Cardiac fibroblast (primary cell): ENCODE measurements at places on chromosomes 5 and 9.
A peak's percentile ranks its signal among the peaks of the same experiment; 100 is the strongest.

- peak; percentile 100 for DNase-seq
Measured at GRCh38 chr5:78504704-78505677, 143.6 kb downstream of the LHFPL2 start.

DNA sequence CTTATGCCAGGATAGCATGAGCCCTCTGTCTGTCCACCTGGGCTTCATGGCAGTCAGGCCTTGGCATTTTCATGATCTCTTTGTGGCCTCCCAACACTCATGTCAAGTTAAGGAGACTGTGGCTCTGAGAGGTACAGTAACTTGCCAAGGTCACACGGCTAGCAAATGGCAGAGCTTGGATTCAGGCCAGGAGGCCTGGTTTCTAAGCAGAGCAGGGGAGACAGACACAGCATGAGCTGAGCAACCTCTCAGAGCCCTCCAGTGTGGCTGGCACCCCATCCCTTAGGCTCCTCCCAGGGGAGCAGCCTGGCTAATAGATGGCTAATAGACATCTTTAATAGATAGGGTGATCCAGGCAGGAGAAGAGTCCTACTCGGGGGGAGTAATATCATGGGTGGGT, 4.1 kb downstream of the SYNPO start:
- no peak for DNase-seq

DNA sequence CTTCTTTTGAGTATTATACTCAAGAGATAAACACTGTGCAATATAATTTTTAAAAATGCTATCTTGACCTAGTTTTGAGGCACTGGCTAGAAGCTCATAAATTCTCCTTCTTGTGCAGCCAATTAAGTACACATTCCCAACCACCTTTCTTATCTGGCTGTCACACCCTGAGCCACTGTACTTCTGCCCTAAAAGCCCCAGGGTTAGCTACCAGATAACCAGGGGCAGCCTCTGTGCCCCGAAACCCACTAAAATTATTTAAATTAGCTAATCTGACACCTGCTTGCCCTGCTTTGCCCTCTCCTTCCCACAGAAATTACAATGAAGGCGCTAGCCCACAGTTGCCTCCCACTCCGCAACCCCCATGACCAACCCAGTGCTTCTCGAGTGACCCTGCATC, 597.3 kb upstream of the TYRP1 start:
- DNase-seq, result no peak

GRCh38 chr5:150152636-150153462, 2.8 kb downstream of the PDGFRB start:
- DNase-seq, result no peak

DNA sequence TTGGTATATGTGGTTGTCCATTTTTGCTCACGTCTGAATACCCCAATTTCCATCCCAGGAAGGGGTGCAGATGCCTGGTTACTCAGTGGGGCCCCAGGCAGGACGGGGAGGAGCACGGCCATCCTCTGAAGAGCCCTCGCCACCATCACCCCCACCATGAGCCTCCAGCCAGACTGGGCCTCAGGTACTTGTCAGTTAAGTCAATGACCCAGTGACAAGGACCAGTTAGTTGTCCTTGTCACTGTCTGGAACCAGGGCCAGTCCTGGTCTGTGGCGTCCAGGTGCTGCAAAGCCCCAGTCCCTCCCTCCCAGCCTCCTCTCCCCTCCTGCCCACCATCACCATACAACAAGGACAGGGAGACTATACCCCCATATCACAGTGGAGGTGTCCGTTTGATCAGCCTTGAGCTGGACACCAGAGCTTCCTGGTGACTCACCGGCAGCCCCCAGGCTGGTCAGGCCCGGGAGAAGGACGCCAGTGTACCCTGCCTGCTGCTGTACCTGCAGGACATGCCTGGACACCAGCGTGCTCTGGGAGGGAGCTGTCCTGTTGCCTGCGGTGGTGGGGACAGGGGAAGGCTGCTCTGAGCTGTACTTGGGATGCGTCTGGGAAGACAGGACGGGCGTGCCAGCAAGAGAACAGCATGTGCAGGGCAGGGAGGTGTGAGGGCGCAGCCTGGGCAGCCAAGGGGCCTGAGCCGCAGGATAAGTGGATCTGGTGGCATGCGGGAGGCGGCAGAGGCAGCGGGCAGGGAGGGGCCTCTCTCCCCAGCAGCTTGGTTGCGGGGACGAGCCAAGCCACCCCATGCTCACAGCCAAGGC, 32.6 kb upstream of the TTLL11 start:
- peak; percentile 19 for DNase-seq

DNA sequence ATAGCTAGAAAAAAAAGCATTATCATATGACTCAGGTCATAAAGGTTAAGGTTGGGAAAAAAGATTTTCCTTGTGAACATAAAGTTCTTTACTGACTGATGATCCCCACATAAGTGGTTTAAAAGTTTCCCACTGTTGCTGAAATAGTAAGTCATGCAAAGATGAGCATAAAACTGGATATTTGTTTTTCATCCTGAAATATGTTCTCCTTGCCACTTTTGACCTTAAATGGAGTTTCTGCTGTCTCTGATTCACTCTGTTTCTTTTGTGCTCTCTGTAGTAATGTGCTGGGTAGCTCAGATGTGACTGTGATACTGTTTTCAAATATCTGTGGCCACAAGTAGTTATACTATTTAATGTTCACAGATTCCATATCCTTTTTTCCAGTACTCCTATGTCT, 162.5 kb upstream of the GAS1 start:
- DNase-seq, result peak; percentile 87

DNA sequence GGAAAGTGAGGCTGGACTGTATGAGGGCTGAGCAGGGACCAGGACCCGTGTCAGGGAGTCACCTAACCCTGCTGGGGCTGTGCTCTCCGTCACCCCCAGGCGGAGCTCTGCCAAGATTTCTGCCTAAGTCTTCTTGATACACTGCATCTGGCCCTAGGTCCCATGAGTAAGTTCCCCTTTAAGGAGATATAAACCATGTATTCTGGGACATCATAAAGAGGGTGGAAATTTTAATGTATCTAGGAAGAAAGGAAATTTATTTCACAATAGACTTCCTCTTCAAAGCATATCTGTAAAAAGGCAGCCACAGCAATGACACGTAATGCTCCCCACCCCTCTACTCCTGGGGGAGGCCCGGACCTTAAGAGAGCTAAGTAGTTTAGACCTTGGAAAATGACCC, 183.4 kb downstream of the FBXL7 start:
- DNase-seq, result peak; percentile 55

DNA sequence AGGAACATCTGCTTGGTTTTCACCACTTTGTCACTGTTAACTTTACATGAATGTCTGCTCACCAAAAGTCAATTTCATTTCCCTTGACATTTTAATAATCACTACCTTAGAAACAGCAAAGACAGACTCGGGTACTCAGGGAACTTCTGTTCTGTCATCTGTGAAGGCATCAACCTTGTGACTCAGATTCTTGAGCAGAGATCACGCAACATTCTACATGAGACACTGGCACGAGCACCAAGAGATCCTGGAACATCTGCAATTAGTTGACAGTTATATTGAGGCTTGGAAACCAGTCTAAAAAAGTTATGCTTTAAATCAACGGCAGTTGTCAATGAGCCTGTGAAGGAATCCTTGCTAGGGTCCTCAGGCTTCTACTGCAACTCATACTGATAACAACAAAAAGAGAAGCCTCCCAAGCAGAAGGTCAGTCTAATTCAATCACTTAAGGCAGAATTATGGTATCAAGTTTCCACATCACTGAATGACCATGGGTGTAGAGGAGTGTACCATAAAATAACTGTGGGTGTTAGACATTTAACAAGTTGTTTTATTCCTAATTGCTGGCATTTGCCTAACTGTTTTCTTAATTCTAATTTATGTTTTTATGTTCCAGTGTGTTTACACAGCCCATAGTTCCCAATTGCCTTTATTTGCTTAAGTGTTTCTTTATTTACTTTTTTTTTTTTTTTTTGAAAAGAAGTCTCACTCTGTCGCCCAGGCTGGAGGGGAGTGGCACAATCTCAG, 3.3 kb upstream of the PBX3 start:
- no peak for DNase-seq

DNA sequence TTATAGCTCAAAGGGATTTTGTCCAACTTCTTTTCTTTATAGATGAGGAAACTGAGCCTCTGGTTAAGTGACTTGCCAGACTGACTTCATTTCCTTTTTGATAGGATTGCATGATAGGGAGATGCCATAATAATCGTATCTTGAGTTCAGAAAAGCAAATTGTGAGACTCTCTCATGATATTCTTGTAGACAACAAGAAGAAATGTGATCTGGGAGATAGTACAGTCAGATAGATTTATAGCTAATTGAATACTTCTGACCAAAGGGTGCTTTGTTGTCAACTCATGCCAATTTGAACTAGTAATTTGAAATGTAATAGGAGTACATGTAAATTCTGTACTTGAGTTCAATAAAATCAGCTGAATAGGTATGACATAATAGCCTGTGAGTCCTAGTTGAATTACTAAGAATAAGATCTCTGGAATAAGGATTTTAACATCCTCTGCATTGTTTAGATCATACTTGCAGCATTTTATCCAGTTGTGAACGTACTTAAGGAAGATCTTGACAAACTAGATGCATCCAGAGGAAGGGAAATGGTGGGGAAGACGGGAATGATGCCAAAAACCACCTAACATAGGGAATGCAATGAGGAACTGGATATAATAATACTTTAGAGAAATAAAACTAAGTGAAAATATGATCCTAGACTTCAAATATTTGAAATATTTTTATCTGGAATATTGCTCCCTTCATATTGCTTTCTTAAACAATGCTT, 25.5 kb downstream of the CWC27 start:
- DNase-seq, result no peak

DNA sequence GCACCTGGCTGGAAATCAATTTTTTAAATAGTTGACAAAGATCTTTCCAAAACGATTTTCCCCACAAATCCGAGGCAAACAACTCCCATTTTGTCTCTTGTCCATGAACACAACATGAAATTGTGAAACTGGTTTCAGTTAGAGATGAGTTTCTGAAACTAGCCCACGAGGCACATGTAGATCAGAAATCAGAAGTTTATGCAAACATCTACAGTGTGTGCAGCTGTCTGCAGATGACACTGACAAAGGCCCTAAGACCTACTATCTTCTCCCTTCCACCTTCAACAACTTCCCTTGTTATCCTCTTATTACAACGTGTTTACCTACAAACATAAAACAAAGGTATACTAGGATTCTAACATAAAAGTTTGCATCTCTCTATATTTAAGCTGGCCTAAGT, 183.3 kb downstream of the DIRAS2 start:
- no peak for DNase-seq
